ENCODE measurements at places on chromosomes 4 and X.

- H3K36me3 ChIP-seq, result peaks cover 78% of the 10 kb centered on the region
- H3K27me3 ChIP-seq, result no peaks in the 10 kb centered on the region
- H3K4me3 ChIP-seq, result no peak overlapping the region
Measured at GRCh38 chr4:184765473-184766340, 31.8 kb upstream of the CENPU start.

GRCh38 chrX:153366119-153366518 lies 32.2 kb downstream of the ZNF275 start:
- no peak overlapping the region for H3K27ac ChIP-seq
- H3K4me3 ChIP-seq, result no peak overlapping the region
- H3K27me3 ChIP-seq, result no peaks in the 10 kb centered on the region
- no peak for DNase-seq
- no peaks in the 10 kb centered on the region for H3K4me1 ChIP-seq

- no peak overlapping the region for H3K4me3 ChIP-seq
- no peak overlapping the region for H3K27ac ChIP-seq
- no peaks in the 10 kb centered on the region for H3K27me3 ChIP-seq
- no peaks in the 10 kb centered on the region for H3K4me1 ChIP-seq
Measured at GRCh38 chrX:11264925-11265324, 28.3 kb upstream of the AMELX start.

DNA sequence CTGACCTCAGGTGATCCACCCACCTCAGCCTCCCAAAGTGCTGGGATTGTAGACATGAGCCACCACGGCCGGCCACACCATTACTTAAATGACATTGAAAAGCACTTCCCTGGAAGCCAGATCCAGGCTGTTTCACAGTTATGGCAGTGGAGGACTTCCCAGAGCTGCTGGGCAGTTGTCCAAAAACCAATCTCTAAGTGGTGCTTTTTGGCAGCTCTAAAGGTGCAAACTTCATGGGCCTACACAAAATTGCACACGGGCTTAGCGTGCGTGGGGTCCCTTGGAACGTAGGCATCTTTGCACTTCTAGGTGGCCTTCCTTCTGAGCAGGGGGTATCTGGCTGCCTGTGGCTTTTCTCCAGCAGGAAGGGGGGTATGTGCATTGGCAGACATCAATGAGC lies 172.3 kb downstream of the SHOX start:
- no peak overlapping the region for H3K27ac ChIP-seq
- H3K27me3 ChIP-seq, result no peaks in the 10 kb centered on the region
- H3K4me1 ChIP-seq, result no peaks in the 10 kb centered on the region
- H3K4me3 ChIP-seq, result no peak overlapping the region
- no peaks in the 10 kb centered on the region for H3K36me3 ChIP-seq
- no peak for DNase-seq

GRCh38 chr4:2924765-2925301 lies 38.4 kb downstream of the NOP14 start:
- H3K4me1 ChIP-seq, result peaks cover 26% of the 10 kb centered on the region
- no peak overlapping the region for H3K27ac ChIP-seq
- peaks cover 67% of the 10 kb centered on the region for H3K36me3 ChIP-seq
- H3K27me3 ChIP-seq, result no peaks in the 10 kb centered on the region
- DNase-seq, result no peak

- no peaks in the 10 kb centered on the region for H3K36me3 ChIP-seq
- no peak for DNase-seq
- no peak overlapping the region for H3K27ac ChIP-seq
- no peaks in the 10 kb centered on the region for H3K27me3 ChIP-seq
Measured at GRCh38 chrX:154908821-154909220, 22.7 kb downstream of the F8A1 start.

GRCh38 chr4:105075045-105075444 lies 71.6 kb upstream of the TET2 start:
- no peak overlapping the region for H3K27ac ChIP-seq
- H3K36me3 ChIP-seq, result no peaks in the 10 kb centered on the region
- DNase-seq, result no peak

- H3K27me3 ChIP-seq, result peaks cover 5% of the 10 kb centered on the region
- no peak overlapping the region for H3K27ac ChIP-seq
Measured at GRCh38 chr4:104860238-104861123, 286.2 kb upstream of the TET2 start.

DNA sequence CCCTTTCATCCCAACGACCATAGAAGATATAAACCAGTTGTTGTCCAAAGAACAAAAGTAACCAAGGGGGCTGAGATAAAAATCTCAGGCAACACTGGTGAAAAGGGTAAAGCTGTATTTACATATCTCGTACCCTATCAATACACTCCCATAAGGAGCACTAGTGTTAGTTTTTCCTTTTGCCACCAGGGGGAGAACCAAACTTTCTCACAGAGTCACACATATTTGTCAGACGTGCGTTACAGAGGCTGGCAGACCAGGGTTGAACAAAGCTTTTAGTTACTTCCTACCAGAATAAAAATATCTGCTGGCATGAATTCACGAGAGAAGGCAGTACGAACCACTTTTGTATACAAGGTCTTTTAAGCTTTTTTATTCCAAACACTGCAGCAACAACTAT lies 88.3 kb downstream of the AMELX start:
- no peaks in the 10 kb centered on the region for H3K36me3 ChIP-seq
- H3K4me1 ChIP-seq, result peaks cover 2% of the 10 kb centered on the region
- no peaks in the 10 kb centered on the region for H3K27me3 ChIP-seq
- no peak overlapping the region for H3K27ac ChIP-seq
- H3K4me3 ChIP-seq, result no peak overlapping the region

DNA sequence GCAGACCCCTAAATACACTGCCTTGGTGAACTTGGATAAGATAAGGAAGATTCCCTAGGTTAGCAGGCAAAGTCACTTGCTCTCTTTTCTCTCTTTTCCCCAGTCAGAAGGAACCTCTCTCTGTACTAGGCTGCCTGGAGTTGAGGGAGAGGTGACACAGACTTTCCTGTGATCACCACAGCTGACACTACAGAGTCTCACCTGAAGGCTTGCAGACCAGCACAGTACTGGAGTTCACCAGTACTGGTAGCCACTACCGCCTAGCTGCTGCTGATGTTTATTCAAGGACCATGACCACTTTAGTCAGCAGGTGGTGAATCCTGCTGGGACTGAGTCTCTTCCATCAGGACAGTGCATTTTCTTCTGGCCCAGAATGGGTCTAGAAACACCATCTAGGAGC lies 63.3 kb downstream of the PTPN13 start:
- no peaks in the 10 kb centered on the region for H3K27me3 ChIP-seq
- DNase-seq, result no peak
- H3K4me1 ChIP-seq, result no peaks in the 10 kb centered on the region

GRCh38 chr4:143351774-143352451 lies 15.2 kb downstream of the GAB1 start:
- H3K27ac ChIP-seq, result no peak overlapping the region
- H3K4me3 ChIP-seq, result no peak overlapping the region
- no peak for DNase-seq
- no peaks in the 10 kb centered on the region for H3K27me3 ChIP-seq
- H3K36me3 ChIP-seq, result no peaks in the 10 kb centered on the region

DNA sequence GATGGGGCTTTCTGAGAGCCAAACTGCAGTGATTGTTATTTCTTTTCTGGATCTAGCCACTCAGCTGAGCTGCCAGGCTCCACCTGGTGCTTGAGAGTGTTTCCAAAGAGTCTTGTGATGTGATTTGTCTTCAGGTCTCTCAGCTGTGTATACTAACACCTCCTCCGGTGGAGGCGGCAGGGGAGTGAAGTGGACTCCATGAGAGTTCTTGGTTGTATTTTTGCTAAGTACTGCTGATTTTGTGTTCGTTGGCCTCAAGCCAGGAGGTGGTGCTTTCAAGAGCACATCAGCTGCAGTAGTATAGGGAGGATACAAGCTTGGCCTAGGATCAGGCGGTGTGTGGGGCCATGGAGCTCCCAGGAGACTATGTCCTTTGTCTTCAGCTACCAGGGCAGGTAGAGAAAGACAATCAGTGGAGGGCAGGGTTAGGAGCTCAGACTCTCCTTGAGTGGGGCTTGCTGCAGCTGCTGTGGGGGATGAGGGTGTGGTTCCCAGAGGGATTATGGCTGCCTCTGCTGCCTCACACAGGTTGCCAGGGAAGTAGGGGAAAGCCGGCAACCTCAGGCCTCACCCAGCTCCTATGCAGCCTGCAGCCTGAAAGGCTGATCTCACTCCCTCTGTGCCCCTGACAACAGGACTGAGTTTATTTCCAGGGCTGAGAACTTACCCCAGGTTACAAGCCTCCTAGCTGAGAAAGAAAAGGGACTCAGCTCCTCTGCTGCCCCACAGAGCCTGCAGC lies 62.4 kb downstream of the NPFFR2 start:
- H3K27ac ChIP-seq, result no peak overlapping the region
- H3K36me3 ChIP-seq, result no peaks in the 10 kb centered on the region
- H3K4me1 ChIP-seq, result peaks cover 6% of the 10 kb centered on the region
- DNase-seq, result no peak
- H3K4me3 ChIP-seq, result no peak overlapping the region

- H3K36me3 ChIP-seq, result peaks cover 64% of the 10 kb centered on the region
- peaks cover 16% of the 10 kb centered on the region for H3K4me1 ChIP-seq
- H3K27me3 ChIP-seq, result no peaks in the 10 kb centered on the region
- no peak overlapping the region for H3K27ac ChIP-seq
Measured at GRCh38 chrX:51899741-51900140, 6.3 kb downstream of the MAGED1 start.

GRCh38 chr4:80076681-80077080 lies 3.7 kb upstream of the ANTXR2 start:
- no peaks in the 10 kb centered on the region for H3K36me3 ChIP-seq
- H3K27me3 ChIP-seq, result no peaks in the 10 kb centered on the region
- no peaks in the 10 kb centered on the region for H3K4me1 ChIP-seq
- DNase-seq, result peak; percentile 17
- H3K4me3 ChIP-seq, result no peak overlapping the region

DNA sequence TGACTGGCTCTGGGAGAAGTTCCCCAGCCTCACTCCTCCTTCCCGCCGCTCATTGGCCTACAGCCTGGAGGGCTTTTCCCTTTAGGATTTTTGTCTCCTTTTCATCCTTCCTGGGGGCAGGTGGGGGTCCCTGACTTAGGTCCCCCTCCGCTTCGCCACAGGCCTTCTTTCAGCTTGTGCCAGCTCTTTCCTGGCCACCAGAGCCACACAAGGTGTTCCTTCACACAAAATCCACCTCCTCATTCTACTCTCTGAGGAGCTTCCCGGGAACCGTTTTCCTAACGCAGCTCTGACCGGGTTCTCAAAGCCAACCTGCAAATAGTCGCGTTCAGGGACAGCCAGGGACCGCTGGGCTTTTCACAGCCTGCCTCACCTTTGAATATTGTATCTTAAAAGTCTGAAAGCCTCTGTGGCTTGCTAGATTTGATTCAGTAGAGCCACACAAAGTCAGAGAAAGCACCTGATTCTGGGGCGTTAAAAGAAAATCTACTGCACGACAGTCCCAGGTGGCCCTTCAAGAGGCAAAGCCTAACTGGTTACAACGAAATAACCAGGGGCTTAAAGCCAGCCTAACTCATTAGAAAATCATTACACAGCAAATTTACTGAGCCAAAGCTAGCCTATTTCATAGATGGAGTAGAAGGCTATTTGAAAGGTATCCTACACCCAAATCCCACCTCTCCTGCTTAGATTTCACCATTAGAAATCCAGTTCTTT lies 731 bp upstream of the GPC3 start:
- DNase-seq, result no peak
- no peak overlapping the region for H3K27ac ChIP-seq
- H3K4me1 ChIP-seq, result peaks cover 12% of the 10 kb centered on the region
- peak overlapping the region; percentile 68 for H3K4me3 ChIP-seq
- H3K36me3 ChIP-seq, result no peaks in the 10 kb centered on the region

GRCh38 chrX:70432936-70433847 lies 10.1 kb downstream of the GDPD2 start:
- H3K36me3 ChIP-seq, result no peaks in the 10 kb centered on the region
- H3K27me3 ChIP-seq, result no peaks in the 10 kb centered on the region
- DNase-seq, result no peak

DNA sequence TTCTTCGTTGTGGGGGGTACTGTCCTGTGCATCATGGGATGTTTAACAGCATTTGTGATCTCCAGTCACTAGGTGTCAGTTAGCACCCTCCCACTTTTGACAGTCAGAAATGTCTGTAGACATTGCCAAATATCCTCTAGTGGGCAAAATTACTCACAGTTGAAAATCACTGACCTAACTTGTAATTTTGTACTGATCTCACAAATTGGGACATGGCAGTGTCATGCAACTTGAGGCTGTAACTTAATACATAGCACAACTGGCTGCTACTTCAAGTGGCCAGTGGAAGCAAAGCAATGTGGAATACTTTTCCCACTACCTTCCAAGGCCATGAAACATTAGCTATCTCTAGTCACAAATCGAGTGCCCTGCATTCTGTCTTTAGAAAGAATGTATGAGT lies 23.2 kb upstream of the TSPAN7 start:
- no peaks in the 10 kb centered on the region for H3K4me1 ChIP-seq
- no peak for DNase-seq
- H3K36me3 ChIP-seq, result no peaks in the 10 kb centered on the region
- peak overlapping the region; percentile 23 for H3K27ac ChIP-seq
- H3K4me3 ChIP-seq, result no peak overlapping the region
- peaks cover 6% of the 10 kb centered on the region for H3K27me3 ChIP-seq

GRCh38 chr4:146261041-146261440 lies 46.7 kb downstream of the REELD1 start:
- H3K4me1 ChIP-seq, result peaks cover 2% of the 10 kb centered on the region
- no peak overlapping the region for H3K4me3 ChIP-seq
- no peak overlapping the region for H3K27ac ChIP-seq
- DNase-seq, result no peak
- H3K36me3 ChIP-seq, result no peaks in the 10 kb centered on the region
- H3K27me3 ChIP-seq, result no peaks in the 10 kb centered on the region

GRCh38 chrX:71103110-71103983 lies 3.2 kb downstream of the CXorf65 start:
- no peak for DNase-seq
- H3K4me3 ChIP-seq, result no peak overlapping the region
- H3K4me1 ChIP-seq, result peaks cover 4% of the 10 kb centered on the region
- no peaks in the 10 kb centered on the region for H3K36me3 ChIP-seq
- no peak overlapping the region for H3K27ac ChIP-seq
- H3K27me3 ChIP-seq, result peaks cover 12% of the 10 kb centered on the region

DNA sequence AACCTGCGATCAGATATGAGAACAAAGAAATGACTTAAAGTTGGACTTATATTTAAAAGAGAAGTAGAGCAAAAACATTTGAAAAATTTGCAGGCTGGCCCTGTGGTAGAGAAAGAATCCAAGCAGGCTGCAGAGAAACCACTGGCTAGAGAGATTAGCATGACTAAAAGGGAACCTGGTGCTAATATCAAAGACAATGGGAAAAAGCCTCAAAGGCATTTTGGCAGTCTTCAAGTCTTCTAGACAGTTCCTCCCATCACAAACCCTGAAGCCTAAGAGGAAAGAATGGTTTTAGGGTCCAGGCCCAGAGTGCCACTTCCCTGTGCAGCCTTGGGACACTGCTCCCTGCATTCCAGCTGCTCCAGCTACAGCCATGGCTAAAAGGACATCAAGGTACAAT lies 33.4 kb downstream of the KCTD8 start:
- no peak for DNase-seq
- H3K4me3 ChIP-seq, result no peak overlapping the region
- no peaks in the 10 kb centered on the region for H3K36me3 ChIP-seq
- H3K27ac ChIP-seq, result no peak overlapping the region

GRCh38 chr4:6386091-6386490 lies 86.3 kb downstream of the PPP2R2C start:
- no peaks in the 10 kb centered on the region for H3K36me3 ChIP-seq
- DNase-seq, result no peak

GRCh38 chrX:42399632-42400024 lies 378.3 kb downstream of the PPP1R2C start:
- H3K27ac ChIP-seq, result no peak overlapping the region
- no peak overlapping the region for H3K4me3 ChIP-seq
- DNase-seq, result no peak
- H3K27me3 ChIP-seq, result peaks cover 9% of the 10 kb centered on the region

Measured in mesenchymal stem cell (in vitro differentiated cells and primary cell).